ENCODE measurements at places on chromosomes 16 and 17.
A peak's percentile ranks its signal among the peaks of the same experiment; 100 is the strongest.

DNA sequence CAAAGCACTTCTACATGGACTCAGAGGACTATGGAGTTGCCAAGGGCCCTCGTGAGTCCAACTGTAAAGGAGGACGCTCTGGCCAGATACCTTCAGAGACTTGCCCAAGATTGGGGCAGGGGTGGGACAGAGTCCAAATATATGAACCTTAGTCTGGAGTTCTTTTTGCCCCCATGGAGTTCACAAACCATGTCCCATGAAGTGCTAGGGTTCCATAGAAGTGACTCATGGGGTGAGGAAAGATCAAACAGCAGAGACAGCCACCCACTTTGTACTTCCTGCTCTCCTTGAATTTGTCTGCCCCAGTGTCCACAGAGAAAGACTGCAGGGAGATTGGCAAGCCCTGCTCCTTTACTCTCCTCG, 29.0 kb downstream of the SRL start:
- no peak for DNase-seq

DNA sequence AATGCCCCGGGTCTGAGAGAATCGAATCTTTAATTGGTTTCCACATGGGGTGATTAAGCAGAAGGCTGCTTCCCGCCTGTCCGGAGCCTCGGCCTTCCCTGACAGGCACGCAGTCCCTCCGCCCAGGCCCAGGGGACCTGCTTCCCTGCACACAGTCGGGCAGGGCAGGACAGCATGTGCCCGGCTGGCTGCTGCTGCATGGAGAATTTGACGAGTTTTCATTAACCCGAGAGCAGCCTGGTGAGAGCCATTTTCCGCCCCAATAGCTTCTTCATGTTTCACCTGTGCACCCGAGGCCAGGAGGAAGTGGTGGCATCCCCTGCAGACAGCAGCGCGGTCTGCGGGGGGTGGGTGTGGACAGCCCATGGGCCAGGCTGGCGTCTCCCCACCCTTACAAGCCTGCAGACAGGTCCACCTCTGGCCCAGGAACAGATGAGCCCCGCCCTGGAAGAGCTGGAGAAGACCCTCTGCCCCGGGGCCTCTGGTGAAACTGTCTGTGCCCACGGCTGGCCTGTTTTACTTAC, 67.0 kb downstream of the KLHDC4 start:
- no peak for DNase-seq

- DNase-seq: no peak
These were observed 297.5 kb upstream of the XYLT1 start for GRCh38 chr16:17768257-17768656.

GRCh38 chr17:42097691-42098631, at the start of gene ZNF385C:
ZNF385C (minus strand) TSS chr17:42098473; CDS start chr17:42063056, 35,417 bp downstream.
- DNase-seq: no peak

DNA sequence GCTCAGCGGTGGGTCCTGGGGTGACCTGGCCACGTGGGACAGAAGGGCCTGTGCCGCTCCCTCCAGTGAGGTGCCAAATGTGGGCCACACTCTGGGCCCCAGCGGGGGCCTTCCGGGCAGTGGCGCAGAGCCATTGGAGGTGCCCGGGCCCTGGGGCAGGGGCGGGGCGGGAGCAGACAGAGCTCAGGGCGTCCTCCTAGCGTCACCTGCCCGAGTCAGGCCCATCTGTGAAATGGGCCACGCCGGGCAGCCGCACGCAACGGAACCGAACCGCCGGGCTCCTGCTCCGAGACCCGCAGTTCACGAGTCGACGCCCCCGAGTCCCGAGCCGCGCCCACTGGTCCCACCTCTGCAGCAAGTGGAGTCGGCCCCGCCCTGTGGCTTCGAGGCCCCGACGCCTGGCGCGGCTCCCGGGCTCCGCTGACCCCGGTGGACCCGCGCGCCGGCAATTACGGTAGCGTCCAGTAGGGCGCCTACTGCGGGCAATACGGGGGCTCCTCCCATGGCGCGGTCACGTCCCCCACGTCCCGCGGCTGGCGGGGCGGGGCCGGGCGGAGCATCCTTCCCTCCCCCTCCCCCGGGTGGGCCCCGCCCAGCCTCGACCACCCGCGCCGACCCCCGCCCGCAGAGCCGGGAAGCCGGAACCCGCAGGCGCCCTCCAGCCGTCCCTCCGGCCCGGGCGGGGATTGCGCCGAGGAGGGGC, 1.9 kb downstream of the SLC16A3 start:
- DNase-seq: peak; percentile 84

GRCh38 chr17:61821655-61822054, 41.7 kb downstream of the BRIP1 start:
- DNase-seq: no peak

GRCh38 chr17:44965481-44966234, 2.4 kb downstream of the C1QL1 start:
- DNase-seq: peak; percentile 36

DNA sequence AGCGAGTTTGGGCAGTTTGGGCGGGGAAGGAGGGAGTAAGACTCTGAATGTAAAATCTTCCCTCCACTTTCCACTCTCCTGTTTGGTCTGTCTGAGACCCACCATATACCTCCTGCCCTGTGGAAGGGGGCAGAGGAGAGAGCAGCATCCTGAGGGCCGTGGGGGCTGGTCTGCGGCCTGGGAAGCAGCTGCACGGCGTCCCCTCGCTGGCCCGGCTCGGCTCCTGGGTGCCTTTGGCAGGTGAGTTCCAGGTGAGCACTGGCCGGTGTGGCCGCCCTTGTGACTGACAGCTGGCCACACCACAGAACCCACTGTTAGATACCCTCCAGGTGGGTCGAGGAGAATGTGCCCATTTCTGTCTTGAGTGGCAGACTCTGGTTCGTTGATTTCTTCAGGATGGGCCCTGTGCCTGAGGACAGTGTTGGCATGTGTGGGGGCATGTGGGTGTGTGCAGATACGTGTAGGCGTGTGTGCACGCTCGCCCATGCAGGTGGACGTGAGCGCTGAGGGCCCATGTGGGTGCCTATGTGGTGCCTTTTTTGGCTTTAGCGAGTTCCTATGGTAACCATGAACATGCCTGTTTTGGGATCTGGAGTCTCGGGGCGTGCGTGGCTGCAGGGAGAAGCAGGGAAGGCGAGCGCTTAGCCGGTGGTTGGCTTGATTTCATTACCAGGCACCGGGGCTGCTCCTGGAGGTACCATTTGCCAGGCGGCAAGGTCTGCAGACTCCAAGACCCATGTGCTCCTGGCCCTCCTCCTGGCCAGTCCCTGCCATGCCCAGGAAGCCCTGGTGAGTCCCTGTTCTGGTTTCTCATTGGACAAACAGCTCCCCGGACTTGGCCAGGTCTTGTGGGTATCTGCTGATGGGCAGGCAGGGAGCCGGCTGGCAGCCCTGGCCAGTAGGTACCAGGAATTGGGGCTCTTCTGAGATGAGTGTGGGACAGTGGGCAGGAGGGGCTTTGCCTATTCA, 12.4 kb downstream of the RAP1GAP2 start:
- no peak for DNase-seq

DNA sequence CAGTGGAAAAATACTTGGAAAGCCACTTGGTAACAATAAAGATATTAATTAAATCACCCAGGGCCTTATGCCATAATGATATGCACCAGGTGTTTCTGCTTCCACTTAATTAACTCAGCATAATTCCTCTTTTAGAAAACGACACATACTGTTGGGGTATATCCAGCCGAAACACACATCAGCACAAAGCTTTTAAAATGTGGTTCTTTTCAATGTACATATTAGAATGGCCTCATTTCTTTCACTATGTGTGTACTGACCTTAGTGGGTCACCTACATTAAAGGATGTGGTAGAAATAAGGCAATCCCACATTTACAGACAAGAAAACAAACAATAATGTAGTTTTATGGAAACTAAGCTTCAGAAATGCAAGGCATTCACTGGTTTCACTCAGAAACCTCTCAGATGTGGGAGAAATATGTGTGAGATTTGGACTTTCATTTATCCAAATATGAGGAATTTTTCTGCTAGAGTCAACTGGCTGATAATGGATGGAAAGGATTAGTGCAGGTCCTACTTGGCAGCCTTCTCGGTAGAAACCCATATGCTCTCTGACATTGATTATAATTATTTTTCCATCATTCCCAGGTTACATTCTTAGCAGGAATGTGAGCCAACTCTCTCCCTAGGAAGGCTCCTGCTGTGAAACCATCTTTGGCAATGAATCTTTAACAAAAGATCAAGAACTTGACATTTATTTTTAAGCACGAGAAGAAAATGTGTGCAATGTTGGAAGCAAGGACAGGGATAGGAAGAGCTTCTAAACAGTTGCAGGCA, 66.7 kb upstream of the DHX40 start:
- no peak for DNase-seq

DNA sequence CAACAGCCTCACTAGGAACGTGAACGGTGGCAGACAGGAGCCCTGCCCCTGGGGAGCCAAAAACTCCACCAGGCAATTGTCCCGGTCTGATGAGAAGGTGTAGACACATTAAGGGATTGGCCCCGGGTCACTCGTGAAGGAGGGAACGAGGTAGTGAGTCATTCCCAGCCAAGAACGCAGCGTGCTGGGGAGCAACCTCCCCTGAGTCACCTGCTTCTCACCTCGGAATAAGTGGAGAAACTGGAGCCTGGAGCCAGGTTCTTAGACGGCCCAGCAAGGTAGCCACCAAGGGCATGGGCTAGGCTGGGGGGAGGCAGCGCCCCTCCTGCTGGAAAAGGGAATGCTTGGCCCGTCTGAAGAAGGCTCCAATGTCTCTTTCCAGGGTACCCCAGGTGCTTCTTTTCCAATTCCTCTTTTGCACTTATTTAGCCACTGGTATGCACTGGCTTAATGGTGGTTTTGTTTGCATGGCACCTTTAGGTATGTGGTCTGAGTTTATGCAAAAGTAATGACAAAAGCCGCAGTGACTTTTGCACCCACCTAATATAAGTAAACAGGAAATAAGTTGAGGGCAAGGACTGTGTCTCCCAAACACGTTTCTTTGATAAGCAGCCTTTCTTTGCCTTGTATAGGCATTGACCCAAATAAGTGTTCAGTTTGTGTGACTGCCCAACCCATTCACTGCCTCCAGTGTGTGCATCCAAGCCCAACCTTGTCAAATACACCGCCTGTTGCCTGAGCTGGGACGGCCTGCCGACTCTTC, 1.8 kb upstream of the HELZ start:
- DNase-seq: no peak

- DNase-seq: peak; percentile 53
These were observed 98.3 kb downstream of the N4BP1 start for GRCh38 chr16:48511716-48512115.

DNA sequence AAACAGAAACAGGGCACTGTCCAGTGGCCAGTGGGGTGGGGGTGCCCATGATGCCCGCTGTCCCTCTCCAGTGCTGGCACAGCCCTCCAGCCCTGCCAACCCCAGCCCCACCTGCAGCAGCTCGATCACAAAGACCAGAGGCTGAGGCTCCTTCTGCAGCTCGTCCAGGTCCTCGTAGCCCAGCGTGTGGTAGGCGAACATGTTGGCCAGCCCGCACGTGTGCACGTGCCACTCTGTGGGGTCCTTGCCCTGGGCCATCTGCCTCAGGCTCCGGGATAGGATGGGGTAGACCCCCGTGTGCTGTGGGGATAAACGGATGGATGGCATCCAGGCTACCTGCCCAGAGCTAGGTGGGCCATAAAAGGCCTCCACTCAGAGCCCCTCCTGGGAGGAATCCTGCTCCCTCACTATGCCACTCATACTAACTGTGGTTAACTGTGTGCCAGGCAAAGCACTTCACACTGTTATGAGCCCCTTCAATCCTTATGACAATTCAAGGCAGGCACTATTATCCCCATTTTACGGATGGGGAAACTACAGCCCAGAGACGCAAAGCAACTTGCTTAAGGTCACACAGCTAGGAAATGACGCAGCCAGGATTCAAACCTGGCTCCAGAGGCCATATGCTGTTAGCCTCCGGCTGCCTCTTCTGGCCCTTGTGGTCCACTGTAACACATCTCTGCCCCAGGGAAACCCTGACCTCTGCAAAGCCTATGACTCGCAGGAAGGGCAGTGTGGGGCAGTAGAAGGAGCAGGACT, 6.5 kb downstream of the AIPL1 start:
- DNase-seq: no peak

- DNase-seq: no peak
These were observed 4.0 kb downstream of the RSPRY1 start for GRCh38 chr16:57190136-57190535.

GRCh38 chr17:7929158-7930023, at the start of gene KCNAB3:
KCNAB3 (minus strand) TSS chr17:7929856; CDS start chr17:7929435, 421 bp downstream.
- no peak for DNase-seq

DNA sequence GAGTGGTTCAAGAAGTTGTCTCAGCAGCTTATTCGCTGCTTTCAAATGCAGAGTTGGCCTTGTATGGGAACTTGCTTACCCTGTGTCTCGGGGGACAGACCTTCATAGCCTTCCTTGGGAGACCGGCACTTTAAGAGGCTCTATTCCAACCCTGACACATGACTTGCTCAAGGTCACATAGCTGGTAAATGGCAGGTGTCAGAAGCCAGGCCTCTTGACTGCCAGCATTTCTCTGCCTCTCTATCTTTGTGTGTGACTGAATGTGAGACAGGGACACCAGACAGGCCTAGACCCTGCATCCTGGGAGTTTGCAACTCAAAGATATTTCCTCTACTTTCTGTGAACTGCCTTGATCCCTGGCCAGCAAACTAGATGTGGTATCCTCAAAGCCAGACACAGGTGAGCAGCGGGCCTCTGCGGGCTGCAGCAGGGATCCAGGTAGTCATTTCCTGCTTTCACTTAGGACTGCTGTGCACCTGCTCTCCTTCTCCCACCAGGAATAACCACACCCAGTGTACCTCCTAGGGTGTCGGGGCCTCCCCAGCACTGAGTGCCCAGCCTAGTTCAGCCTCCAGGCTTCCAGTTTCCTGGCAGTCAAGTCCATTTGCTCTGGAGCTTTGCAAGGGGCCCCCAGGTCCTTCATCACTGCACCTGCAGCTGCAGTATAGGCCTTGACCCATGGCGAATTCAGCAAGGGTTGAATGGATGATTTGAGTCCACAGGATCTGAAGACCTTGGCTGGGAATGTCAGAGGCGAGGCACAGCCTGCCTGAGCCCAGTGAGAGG, 116.6 kb upstream of the TNRC6C start:
- no peak for DNase-seq

GRCh38 chr16:66714654-66715307, 18.2 kb upstream of the CMTM4 start:
- no peak for DNase-seq

DNA sequence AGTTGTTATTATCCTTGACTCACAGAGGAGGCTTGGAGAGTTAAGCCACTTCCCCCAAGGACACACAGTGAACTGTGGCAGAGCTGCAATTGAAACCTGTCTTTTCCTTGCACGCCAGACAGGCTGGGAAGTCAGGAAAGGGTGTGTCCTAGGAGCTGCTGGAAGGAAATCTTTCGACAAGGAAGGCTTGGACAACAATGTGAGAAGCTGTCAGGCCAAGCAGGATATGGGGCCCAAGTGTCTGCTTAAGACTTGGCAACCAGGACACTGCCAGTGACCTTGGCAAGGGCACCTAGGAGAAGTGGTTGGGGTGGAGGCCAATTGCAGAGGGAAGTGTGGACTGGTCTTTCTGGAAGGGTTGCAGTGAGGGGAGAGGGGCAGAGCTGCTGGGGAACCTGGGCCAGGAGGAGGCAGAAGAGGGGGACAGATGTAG, 2.1 kb upstream of the CAMKK1 start:
- no peak for DNase-seq

GRCh38 chr17:49676276-49676868, 1.5 kb downstream of the SPOP start:
- DNase-seq: no peak

Data from coronary artery (tissue), 2 donors.